Left lung (tissue), 14 donors: ENCODE measurements at places on chromosomes 2 and 18.

GRCh38 chr18:58952858-58953257 is 88.2 kb downstream of the ZNF532 start:
- DNase-seq = no peak

DNA sequence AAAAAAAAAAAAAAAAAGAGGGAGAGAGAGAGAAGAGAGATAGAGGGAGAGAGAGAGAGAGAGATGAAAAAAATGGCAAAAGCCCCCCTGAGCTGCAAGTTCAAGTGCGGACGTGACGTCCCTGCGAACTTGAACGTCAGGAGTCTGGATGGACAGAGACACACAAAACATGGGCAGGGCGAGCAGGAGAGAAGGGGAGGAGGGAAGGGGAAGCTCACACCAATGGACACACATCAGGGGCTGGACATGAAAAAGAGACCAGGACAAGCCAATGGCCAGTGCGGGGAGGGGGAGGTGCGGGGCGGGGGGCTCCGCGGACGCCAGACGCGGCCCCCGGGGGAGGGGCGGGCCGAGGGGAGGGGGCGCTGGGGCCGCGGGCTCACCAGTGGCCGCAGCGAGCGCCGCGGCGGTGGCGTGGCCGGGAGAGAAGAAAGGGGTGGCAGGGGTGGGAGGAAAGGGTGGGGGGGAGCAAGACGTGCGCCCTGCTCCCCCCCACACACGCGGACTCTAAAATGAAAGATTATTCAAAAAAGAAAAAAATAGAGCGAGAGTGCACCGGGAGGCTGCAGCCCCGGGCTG is at the start of gene BCL11A:
BCL11A (minus strand) TSS at position 160 of the 579 bp plus-strand sequence. CDS start 384 bp downstream, outside the sequence.
- DNase-seq = no peak

DNA sequence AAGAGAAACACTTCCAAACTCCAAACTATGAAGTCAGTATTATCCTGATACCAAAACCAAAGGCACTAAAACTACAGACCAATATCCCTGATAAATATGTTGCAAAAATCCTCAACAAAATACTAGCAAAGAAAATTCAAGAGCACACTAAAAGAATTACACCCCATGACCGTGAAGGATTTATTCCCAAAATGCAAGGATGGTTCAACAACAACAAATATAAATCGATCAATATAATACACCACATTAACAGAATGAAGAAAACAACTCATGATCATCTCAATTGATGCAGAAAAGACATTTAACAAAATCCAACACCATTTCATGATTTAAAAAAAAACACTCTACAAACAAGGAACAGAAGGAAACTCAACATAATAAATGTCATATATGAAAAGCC is 50.5 kb downstream of the IWS1 start:
- no peak for DNase-seq

GRCh38 chr2:149221898-149222297 is 108.5 kb upstream of the LYPD6 start:
- DNase-seq = no peak

GRCh38 chr18:25066516-25066915 is 285.4 kb downstream of the ZNF521 start:
- DNase-seq = no peak

DNA sequence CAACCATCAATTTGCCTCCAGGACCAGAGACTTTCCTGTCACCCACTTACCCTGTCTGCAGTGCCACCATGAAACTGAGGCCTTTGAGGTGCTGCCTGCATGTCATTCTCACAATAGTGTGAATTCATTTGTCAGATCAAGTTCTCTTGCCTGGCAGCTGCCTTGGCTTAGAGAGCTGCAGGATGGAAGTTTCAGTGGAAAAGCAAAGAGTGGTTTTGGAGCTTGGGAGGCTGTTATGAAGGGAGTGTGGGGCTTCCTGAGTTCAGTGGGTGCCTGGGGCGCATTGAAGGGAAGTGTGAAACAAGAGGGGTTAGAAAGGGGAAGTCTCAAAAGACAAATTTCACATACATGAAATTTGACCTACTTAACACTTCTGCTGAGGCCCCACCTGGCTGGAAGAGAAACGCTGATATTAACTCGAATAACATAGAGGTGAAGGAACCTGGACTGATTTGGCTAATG is 7.9 kb upstream of the LBH start:
- DNase-seq = no peak

GRCh38 chr2:136362676-136363390 is 244.9 kb upstream of the CXCR4 start:
- DNase-seq = no peak

- DNase-seq = no peak
These were observed 14.5 kb downstream of the EPAS1 start for GRCh38 chr2:46311651-46312223.
